ENCODE measurements at places on chromosomes 1 and 21.

DNA sequence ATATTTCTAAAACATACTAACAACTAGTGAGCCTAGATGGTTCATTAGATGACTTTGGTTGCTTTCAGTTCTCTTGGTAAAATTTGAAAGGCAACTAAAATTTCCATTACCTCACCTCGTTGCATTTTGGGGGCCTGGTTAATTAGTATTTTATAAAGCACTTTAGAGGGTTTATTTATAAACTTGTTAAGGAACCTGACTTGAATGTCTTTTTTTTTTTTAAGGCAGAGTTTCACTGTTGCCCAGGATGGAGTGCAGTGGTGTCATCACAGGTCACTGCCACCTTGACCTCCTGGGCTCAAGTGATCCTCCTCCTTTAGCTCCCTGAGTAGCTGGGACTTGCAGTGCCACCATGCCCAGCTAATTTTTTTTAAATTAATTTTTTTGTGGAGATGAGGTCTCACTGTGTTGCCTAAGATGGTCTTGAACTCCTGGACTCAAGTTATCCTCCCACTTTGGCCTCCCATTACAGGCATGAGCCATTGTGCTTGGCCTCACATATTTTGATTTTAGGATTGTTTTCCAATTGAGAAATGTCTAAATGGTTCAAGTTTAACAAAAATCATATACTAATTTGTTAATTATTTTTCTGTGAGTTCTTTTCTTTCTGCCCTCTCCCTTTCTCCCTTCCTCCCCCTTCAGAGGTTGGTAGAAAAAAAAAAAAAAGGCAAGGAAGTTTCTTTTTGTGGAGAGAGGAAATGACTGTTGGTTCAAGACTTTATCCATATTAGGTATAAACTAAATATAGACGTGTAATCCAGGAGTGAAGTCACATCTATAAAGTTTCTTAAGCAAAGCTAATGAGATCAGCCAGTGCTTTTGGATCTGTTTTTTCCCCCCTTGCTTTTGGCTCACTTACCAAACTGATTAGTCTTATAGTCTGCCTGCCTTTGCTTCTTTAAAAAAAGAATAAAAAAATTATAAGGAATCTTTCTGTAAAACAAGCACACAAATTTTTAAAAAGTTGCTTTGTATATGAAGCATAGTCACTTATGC lies 24.7 kb downstream of the CLIC4 start:
- DNase-seq: no peak

GRCh38 chr21:39108291-39109162 lies 74.7 kb downstream of the PSMG1 start:
- DNase-seq: no peak

DNA sequence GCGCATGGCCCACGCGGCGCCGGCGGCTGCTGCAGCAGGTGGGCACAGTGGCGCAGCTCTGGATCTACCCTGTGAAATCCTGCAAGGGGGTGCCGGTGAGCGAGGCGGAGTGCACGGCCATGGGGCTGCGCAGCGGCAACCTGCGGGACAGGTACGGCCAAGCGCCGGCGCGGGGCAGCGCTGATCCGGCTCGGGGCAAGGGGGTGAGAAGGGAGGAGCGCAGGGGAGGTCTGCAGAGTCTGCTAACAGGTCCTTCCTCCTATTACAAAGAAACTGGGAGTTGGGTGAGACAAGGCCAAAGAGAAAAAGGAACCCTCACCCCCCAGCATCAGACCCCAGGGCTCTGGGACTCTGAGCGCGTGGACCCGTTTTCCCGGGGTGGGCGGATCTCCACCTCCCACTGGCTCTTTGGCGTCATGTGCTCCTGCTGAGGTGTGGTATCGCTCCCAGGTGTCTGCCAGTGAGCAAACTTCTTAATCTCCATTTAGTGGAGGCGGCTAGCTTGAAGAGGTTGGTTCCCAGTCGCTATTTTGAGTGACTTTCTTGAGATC lies 431 bp downstream of the MTARC1 start:
- no peak for DNase-seq

DNA sequence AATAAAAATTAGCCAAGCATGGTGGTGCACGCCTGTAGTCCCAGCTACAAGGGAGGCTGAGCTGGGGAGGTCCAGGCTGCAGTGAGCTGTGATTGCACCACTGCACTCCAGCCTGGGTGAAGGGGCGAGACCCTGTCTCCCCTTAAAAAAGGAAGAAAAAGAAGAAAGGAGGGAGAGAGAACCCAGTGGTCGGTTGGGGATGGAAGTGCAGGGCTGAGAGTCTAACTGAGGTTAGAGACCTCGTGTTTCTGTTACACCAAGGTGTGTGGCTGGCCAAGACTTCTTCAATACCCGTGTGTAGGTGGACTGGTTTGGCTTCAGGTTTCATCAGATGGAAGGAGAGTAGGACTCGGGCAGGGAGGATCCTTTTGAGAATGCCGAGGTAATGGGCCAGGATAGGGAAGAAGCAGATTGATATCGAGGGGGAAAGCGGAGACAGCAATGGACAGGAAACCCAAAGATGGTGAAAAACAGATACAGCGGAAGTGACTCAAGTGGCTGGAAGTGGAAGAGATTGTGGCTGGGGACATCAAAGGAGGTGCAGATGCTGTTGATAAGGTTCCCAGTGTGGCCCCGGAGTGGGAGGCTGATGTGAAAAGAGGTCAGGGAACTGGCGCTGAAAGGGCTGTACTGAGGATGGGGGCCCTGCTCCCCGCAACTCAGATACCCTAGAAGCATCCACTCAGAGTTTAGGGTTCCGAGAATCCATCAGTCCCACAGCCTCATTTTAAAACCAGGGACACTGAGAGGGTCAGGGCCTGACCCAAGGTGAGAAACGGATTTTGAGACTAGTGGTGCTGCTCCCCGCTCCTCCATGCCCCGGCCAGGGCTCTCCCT lies 681 bp upstream of the UBXN10 start:
- no peak for DNase-seq

DNA sequence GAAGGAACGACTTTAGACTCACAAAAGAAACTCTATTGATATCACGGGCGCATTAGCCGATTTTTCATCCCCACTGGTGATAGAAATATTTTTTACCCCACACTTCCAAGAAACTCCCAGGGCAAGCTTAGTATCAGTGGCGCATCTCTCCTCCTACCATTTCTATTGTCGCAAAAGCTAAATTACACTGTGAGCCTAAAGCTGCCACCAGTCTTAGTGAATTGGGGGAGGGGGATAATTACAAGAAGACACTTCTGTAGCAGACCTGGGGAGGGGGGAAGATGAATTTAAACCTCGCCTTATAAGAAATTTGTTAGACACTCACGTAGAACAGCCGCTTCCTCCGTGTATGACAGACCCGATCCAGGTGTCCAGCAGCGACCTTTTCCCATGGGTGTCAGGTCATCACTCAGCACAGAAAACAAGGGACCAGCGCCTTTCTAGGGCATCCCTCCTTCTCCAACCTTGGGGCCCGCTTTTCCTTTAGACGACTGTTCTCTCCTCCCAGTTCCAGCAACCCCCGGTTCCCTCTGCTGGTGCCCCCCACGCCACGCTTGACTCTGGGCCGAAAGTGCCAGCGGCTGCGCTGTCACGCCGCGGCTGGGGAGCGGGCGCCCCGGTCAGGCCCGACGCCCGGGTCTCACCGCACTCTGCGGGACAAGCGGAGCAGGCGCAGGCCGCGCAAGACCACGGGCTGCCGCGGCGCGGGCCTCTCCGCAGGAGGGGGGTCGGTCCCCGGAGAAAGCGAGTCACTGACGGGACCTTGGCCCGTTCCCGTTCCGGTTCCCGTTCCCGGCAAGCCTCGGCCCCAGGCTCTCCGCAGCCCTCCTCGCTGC lies 821 bp downstream of the PHC2 start:
- no peak for DNase-seq

- DNase-seq: no peak
Observed at GRCh38 chr1:224722838-224723237, 106.7 kb downstream of the CNIH3 start.

Measured in GM18507 (cell line).